ENCODE measurements at places on chromosomes 16 and 17.

DNA sequence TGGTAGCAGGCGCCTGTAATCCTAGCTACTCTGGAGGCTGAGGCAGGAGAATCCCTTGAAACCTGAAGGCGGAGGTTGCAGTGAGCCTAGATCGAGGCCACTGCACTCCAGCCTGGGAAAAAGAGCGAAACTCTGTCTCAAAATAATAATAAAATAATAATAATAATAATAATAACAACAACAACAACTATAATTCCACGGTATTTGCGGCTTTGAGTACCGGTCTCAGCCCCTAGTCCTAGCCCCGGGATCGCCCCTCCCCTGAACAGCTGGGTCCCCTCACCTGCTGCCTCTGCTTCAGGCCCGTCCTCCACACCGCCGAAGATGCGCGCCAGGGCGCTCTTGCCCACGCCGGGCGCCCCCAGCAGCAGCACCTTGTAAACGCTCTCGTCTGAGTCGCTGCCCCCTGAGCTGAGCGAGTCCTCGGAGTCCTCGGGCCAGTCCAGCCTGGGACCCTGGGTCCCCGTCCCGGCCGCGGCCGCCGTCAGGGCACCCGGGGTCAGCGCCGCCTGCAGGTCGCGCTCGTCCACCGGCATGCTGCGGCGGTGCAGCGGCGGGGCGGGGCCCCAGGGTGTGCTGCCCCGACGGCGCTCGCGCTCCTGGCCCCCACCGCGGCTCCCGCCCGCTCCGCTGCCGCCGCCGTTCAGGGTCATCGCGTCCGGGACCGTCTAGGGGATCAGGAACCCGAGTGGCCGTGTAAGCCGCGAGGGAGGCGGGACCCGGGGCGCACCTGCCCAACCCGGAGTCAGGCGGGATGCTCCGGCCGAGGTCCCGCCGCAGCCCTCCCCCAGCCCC is 611 bp downstream of the RRAD start:
- no peak for DNase-seq

DNA sequence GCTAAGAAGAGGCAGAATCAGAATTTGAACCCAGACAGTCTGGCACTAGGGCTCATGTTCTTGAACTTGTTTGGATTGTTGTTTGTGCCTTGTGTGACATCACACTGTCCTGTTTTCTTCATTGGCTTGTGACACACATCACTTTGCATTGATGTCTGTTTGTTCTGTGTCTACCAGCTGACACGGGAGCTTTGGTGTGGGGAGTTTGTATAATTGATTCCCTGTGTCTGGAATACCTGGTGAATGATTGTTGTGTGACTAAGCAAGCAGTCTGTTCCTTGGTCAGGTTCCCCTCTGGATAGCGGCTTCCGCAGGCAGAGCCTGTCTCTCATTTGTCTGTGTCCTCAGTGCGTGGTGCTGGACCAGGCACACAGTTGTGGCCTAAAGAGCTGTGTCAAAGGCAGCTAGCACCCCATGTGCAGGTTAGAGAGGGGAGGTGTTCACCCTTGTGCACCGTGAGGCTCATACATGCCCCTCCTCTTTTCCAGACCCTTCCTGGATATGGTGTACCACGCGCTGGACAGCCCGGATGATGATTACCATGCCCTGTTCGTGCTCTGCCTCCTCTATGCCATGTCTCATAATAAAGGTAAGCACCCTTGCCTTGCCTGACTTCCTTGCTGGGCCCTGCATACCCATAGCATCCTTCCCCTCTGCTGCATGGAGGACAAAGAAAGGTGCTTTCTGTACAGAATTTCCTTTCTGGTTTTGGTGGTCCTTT is 80.1 kb downstream of the CLEC16A start:
- DNase-seq = no peak

DNA sequence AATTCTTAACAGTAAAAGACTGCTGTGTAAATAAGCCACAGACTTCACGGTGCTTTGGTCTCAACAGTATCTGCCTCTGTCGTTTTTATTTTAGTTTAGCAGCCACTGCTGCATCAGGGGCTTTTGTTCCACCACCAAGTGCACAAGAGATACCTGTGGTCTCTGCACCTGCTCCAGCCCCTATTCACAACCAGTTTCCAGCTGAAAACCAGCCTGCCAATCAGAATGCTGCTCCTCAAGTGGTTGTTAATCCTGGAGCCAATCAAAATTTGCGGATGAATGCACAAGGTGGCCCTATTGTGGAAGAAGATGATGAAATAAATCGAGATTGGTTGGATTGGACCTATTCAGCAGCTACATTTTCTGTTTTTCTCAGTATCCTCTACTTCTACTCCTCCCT is 7.9 kb downstream of the HERPUD1 start:
- DNase-seq = no peak

DNA sequence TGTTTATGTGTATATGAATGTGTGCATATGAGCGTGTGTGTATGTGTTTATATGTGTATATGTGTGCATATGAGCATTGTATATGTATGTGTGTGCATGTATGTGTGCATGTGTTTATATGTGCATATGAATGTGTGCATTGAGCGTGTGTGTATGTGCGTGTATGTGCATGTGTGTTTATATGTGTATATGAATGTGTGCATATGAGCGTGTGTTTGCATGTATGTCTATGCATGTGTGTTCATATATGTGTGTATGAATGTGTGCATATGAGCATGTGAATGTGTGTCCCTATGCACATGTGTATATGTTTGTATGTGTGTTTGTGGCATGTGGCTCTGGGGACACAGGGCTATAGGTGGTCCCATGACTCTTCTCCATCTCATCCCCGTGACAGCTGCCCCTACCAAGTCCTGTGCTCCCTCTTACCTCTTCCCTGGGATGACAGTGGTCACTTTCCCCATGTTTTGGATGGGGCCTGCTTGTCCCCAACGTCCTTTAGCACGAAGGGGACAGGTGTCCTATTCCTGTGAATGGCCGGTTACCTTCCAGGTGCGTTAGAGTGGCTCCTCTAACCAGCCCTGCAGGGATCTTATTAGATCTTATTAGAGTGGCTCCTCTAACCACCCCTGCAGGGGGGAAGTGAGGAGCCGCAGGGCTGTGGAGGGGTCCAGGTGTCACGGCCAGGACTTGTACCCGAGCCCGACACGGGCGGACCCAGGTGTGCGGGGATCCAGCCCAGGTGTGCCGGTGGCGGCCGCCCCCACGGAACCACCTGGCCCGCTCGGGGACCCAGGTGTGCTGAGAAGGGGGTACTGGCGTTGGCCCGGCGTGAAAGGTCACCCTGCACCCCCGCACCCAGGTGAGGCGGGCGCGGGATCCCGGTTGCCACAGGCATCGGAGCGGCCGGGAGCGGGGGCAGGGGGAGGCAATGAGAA is 105.6 kb downstream of the SEC14L1 start:
- no peak for DNase-seq

GRCh38 chr16:86307514-86307903 is 202.8 kb upstream of the FOXF1 start:
- DNase-seq = peak; percentile 50

DNA sequence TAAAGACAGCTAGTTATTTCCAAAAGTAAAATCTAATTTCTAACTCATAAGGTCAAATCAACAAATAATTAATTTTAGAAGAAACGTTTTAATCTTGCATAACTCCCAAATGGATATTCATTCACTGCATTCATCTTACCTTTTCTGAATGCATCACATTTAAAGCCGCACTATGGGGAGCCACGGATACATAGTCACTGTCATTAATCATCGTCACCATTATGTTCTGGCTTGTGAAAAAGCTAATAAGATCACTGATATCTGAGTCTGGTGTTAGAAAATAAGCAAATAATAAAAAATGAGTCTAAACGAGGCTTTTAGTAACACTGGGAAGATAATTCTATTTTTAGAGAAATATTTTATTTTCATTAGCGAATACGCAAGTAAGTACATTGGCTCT is 42.4 kb upstream of the ABCA10 start:
- DNase-seq = no peak

DNA sequence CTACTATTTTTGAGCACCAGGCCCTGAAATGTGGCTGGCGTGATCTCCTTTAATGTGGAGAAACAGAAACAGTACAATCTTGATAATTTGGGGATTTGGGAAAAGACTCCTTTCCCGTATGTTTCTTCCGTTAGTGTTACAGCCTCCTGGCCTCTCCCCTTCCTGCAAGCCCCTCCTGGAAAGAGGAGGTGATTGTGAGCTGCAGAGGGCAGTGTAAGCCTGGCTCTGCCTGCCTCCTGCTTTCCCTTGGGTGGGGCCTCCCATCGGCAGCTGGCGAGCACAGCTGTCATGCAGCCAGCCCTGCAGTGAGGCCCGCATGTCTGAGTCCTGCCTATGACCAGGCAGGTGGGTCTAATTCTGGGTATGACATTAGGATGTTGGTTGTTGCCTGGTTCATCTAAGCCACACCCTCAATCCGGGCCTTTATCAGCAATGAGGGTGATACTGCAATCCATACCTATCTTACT is 48.7 kb upstream of the WSB1 start:
- DNase-seq = peak; percentile 56

- DNase-seq = no peak
Measured at GRCh38 chr16:65790768-65791167, 575.7 kb upstream of the CDH5 start.

DNA sequence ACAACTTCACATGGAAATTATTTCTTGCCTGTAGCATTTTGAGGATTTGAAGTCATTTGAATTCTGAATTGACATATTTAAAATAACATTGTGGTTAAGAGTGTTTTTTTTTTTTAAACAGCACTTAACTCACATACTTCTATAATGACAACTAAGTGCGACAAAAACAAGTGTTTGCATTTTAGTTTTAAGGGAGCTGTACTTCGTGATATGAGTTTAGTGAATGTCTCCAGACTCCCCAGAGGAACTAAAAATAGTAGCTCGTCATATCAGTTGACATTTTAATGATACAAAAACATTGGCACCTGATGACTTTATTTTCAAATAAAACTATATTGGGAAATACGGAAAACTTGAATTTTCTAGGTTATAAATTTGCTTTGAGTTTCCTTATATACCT is 389.6 kb upstream of the MON1B start:
- no peak for DNase-seq

- no peak for DNase-seq
Measured at GRCh38 chr17:63153488-63153887, 187.5 kb downstream of the TANC2 start.

- DNase-seq = peak; percentile 94
Measured at GRCh38 chr17:45385331-45385997, 47.2 kb downstream of the ARHGAP27 start.

GRCh38 chr16:77794586-77794985 is 6.2 kb downstream of the VAT1L start:
- DNase-seq = no peak

DNA sequence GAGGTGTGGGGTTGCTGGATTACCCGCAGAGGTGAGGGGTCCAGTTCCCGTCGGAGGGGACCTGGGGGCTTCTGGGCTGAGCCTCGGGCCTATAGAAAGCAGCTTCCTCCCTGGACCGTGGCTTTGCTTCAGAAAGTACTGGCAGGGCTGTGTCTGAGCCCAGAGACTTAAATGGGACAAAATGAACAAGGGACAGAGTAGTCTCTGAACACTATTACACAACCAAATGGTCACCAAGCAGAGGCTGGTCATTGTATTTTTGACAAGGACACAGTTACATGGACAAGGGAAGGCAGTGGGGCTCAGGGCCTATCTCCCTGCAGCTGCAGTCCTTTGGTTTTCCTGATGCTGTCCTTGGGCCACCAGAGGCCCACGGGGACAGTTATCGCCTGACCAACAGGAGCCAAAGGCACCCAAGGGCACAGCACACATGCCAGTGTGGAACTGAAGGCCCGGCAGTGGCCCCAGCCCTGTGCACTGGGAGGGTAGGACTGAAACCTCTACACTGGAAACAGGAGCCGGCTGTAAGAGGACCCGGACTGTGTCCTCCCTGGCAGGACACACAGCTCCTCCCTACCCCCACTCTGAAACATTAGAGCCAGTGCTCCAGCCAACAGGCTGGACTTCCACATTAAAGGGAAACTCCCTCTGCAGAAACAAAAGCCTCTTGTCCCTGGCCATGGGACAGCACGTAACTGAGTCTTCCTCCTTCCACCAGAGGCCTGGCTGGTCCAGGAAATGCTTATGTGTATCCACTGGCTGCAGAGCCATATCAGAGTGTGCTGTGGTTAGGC is 26.0 kb upstream of the ERN1 start:
- no peak for DNase-seq

- no peak for DNase-seq
Measured at GRCh38 chr16:58938811-58939210, 204.7 kb upstream of the GOT2 start.
